Choroid plexus epithelial cell (primary cell): ENCODE measurements at places on chromosomes 11 and 22.

- no peak for DNase-seq
Observed at GRCh38 chr11:120522736-120523135, 11.2 kb downstream of the GRIK4 start.

DNA sequence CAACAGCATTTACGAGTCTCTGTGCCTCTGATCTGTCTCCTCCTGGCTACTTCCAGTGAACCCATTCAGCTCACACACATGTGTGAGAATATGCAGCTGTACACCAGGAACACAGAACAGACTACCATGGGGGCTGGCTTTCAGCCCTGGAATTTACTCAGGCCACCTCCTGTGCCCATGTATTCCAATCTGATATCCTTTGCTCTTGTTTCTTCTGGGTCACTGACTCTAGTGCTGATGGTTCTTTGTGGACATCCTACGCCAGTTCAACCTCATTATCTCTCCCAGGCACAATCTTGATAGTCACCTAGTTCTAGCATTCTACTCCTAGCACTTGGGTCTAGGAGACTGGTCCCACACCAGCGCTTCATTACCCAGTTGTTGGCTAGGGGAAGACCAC is 23.0 kb upstream of the ZC3H12C start:
- DNase-seq = no peak

GRCh38 chr11:61896665-61897386 is 5.5 kb upstream of the FADS3 start:
- DNase-seq = no peak

DNA sequence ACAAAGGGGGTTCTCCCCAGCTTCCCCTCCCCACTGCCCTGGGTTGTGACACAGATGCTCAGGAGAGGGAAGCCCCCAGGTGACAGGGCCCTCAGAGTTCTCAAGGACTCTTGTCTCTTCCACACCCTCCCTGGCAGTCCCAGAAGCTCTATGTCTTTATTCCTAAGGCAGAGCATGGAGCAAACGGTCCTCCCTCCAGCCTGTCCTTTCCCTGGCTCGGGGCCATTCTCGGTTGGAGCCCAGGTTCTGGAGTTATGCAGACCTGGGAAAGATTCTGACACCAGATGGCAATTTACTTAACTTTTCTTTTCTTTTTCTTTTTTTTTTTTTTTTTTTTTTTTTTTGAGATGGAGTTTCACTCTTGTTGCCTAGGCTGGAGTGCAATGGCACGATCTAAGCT is 186.6 kb downstream of the CEP164 start:
- DNase-seq = no peak

DNA sequence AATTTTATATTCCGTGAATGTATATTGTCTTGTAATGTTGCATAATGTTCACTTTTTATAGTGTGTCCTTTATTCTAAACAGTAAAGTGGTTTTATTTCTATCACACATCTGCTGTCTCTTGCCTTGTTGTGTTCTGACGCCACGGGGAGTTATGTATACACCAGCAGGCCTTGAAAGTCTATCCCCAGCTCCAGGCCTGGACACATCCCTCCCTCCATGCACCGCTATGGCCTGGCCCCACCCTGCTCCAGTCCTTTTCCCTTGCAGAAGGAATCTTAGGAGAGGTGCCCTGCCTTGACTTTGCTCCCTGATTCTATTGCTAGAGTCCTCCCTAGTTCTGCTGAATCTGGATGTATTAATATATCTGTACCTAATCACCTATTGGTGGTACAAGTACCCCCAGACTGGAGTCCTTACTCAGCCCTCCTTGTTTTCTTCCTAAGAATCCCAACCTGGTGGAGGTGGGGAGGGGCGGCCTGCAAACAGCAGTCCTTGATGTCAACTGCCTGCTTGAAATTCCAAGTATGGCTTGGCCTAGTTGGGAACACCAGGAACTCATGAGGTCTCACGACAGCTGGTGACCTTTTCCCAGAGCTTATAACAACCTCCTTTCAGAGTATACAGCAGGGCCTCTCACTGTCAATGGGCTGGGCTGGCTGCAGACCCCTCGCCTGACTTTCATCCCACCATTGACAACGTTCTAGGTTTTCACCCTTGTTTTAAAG is 61.6 kb downstream of the TIMP3 start:
- no peak for DNase-seq

DNA sequence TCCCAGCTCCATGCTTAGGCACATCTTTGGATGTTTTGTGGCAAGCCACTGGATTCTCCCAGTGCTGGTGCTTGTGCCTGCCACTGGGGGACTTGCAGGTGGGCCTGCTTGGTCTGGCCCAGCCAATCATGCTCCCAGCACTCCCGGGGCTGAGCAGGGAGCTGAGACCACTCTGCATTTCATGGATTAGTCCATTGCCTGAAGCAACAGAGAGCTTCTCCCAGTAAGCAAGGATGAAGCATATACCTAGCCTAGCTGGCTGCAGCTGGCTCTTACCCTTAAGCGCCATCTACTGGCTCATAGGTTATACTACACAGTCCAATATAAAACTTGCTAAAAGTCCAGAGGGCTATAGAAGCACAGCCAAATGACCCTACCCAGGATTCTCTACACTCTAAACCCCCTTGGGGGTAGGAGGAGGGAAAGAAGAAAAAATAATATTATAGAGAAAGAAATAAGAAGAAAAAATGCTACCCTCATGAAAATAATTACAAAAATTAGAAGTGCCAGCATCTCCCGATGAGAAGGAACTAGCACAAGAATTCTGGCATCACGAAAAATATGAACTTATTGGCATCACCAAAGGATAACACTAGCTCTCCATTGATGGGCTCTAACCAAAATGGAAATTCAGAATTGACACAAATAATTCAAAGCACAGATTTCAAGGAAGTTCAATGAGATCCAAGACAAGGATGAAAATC is 275.3 kb downstream of the C11orf87 start:
- peak; percentile 83 for DNase-seq

GRCh38 chr11:129852125-129852740 is 36.6 kb downstream of the TMEM45B start:
- DNase-seq = no peak

- no peak for DNase-seq
Observed at GRCh38 chr11:129538323-129538722, 162.7 kb downstream of the BARX2 start.

DNA sequence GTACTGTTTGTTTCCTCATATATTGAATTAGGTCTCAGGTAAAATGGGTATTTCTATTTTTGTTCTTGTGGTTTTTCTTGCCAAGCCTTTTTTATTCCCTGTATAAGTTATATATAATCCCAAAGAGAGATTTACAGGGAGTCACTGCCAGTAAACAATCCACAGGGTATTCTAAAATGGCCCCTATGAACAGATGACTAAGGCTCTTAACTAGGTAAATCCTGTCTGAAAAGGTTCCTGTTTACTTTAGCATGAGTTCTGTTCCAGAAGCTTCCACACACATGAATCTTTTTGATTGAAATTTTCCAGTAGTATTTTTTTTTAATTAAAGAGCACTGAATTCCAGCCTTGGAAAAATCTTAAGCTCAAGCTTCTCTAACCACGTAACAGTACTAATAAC is 552.8 kb upstream of the CCDC179 start:
- peak; percentile 4 for DNase-seq

DNA sequence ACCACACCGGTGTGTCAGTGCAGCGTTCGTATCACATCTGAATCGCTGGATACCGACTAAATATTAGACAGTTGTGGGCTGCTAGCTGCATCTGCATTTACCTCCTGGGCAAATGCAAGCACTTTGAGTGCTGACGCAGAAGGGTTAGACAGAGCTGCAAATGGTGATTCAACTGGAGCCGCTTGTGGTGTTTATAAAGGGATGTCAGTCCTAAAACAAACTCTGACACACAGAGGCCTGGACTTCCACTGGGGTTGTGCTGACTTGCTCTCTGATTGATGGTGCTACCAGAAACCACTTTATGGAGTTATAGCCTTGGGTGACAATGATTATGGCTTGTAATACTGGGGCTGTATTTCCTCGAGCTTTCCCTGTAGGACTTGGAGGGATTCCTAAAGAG is 374.4 kb downstream of the NTM start:
- DNase-seq = peak; percentile 75

GRCh38 chr11:78066471-78066870 is 2.8 kb downstream of the THRSP start:
- no peak for DNase-seq

DNA sequence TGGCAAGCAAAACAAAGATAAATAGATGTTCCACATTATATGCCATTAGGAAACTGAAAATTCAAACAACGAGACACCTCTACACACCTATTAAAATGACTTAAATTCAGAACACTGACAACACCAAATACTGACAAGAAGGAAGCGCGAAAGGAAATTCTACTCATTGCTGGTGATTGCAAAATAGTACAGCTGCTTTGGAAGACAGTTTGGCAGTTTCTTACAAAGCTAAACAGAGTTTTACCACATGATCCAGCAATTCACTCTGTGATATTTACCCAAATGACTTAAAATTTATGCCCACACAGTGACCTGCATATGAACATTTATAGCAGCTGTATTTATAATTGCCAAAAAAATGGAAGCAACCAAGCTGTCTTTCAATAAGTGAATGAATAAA is 232.6 kb downstream of the CASP12 start:
- peak; percentile 90 for DNase-seq

DNA sequence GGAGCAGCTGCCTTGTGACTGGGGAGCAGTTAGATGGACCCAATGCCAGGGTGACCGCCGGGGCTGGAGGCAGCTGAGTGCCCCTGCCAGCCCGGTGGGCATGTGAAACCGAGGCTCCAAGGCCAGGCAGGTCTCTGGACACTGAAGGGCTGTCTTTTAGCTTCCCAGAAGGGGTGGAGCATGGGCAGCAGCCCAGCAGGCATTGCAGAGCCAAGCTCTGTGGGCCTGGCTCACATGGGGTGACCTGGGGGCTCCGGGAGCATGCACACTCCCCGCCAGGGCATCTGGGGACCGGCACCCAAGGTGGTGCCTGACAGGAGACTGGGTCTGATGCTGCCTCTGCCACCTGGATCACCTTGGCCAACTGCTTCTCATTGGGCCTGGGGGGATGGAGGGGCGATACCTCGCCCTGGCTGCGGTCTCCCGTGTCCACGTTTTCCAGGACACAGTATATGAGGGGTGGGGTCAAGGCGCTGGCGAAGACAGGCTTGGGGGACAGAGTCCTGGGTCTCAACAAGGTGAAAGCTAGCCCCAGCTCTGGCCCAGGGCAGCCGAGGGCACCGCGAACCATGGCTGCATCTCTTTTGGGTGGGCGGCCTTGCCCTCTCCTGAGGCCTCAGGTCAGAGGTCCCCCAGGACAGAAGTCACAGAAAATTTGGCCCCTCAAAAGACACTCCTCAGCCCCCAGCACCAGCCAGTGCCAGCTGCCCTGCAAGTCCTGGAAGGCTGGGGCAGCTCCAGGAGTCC is 3.5 kb downstream of the INS start:
- no peak for DNase-seq

DNA sequence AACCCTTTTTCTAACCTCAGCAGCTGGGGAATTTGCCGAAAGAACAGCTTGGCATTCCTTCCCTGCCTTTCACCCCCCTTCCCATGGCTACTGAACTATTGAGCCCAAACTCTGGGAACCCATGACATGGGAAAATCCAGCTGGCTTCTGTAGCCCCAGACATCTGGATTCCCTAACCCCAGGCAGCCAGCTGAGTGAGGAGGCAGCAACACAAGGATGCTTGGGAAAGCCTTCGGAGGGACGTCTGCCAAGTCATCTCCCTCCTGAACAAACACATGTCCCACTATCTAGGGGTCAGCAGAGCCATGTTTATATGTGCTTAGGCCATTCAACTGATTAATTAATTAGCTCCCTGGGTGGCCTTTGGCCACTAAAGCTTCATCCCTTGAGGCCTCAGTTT is 21.6 kb downstream of the LRRC55 start:
- DNase-seq = no peak

DNA sequence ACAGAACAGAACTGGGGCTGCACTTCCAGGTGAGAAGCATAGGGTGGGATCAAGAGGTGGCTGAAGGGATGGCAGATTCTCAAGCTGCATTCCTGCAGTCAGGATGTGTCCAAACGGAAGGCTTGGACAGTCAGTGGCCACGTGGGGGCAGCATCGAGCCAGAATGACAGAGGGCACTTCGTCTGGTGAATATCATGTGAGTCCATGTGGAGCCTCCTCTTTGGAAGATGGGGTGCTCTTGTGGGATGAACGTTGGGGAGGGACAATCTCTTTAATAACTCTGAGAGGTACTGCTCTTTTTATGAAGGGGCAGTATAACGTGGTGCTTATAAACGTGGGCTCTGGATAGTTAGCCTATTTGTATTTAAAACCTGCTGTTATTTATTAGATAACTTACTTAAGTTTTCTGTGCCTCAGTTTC is 154.9 kb upstream of the NAV2 start:
- DNase-seq = peak; percentile 81

- DNase-seq = no peak
Observed at GRCh38 chr11:126930091-126930841, 70.3 kb downstream of the KIRREL3 start.

- DNase-seq = peak; percentile 70
Observed at GRCh38 chr22:36277482-36278291, 24.8 kb downstream of the APOL1 start.

DNA sequence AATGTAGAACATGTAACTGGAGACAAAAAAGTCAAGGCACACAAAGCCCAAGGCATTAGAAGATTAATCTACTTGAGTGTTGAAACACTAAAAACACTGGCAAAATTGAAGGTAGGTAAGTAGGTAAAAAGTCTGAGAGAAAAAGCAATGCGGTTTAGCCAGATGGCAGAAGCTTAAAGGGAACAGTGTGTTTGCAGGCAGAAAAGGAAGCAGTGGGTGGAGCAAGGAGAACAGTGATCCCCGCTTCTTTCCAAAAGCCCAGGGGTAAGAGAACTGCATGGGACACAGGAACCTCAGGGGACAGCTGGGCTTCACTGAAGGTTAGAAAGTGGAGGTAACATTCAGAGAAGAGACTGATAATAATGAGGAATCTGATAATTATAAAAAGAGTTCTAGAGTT is 16.0 kb downstream of the MRE11 start:
- no peak for DNase-seq

GRCh38 chr11:25733777-25734176 is 598.2 kb upstream of the ANO3 start:
- peak; percentile 53 for DNase-seq

DNA sequence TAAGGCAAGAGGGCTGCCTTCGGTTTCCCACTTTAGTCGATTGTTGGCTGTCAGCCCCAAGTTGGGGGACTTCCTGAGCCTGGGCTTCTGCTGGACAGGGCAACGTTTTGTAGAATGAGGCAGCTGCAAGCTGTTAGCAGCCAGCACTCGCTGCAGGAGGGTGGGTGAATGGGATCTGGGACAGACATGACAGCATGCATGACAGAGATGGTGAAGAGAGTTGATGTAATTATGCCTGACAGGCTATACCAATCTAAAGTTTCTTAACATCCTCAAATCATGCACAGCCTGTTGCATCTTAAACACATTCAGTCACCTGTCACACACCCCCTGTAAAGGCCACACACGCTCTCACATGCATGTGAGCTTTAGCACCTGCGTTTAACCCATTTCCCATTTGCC is 49.2 kb downstream of the CWC15 start:
- DNase-seq = no peak

DNA sequence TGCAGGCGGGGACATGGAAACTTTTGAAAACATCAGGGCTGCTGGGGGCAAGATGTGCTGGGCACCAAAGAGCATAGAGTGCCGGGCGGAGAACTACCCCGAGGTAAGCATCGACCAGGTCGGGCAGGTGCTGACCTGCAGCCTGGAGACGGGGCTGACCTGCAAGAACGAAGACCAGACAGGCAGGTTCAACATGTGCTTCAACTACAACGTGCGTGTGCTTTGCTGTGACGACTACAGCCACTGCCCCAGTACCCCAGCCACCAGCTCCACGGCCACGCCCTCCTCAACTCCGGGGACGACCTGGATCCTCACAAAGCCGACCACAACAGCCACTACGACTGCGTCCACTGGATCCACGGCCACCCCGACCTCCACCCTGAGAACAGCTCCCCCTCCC is 19.4 kb downstream of the MUC5B start:
- no peak for DNase-seq
